ENCODE measurements at places on chromosomes 13 and 19.
A peak's percentile ranks its signal among the peaks of the same experiment; 100 is the strongest.

GRCh38 chr19:15443838-15444237 is 5.9 kb downstream of the WIZ start:
- no peak for DNase-seq

DNA sequence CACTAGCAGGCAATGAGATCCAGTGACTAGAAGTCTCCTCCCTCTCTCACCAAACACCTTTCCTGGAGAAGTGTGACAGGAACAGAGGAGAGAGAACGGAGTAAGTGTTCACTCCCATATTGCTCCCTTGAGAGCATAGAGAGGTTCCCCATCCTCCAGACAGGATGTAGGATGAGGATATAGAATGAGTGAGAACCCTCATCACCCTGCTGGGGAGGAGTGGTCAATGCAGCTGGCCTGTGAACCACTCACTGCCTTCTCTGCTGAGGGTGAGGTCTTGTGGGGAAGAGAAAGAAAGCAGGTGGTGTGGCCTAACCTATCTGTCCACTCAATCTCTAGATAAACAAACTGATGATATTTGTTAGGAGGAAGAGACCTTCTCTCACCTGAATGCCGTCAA is 386.6 kb downstream of the PCDH20 start:
- DNase-seq, result no peak

DNA sequence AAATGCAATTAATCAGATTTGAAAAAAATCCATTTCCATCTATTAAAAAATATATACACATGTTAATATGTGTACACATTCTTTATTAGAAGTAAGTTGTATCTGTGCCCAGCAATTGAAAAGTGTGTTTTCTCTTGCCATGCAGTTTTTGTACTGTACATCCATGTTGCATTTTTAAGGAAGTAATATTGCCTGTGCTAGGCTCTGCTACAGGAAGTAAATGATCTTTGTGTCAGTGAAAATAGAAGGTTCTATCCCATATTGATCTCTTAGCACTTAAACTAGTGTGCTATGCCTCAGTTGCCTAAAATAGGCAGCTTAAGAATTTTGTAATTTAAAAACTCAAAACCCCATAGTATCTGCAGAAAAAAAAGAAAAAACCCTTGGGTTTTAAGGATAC is 122.5 kb downstream of the CDK8 start:
- DNase-seq, result no peak

GRCh38 chr19:21848706-21849105 is 12.7 kb upstream of the ZNF43 start:
- no peak for DNase-seq

DNA sequence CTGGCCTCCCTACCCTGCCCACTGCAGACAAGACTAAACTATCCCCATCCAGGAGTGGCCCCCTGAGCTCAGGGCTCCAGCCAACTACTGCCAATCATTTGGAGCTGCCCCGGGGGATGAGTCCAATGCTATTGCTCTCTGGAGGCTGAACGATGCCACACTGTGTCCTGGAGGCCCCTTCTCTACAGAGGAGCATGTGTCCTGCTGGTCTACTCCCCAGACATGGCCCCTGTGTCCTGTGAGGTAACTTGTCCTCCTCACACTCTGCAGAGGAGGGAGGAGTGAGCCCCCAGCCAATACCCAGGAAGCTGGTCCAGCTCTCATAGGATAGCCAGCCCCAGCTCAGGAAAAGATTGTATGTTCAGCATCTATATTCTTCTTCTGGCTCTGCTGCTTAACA is 159.1 kb upstream of the GPR12 start:
- DNase-seq, result no peak

- DNase-seq, result no peak
These were observed 320.3 kb downstream of the ATP8A2 start for GRCh38 chr13:25692099-25692498.

DNA sequence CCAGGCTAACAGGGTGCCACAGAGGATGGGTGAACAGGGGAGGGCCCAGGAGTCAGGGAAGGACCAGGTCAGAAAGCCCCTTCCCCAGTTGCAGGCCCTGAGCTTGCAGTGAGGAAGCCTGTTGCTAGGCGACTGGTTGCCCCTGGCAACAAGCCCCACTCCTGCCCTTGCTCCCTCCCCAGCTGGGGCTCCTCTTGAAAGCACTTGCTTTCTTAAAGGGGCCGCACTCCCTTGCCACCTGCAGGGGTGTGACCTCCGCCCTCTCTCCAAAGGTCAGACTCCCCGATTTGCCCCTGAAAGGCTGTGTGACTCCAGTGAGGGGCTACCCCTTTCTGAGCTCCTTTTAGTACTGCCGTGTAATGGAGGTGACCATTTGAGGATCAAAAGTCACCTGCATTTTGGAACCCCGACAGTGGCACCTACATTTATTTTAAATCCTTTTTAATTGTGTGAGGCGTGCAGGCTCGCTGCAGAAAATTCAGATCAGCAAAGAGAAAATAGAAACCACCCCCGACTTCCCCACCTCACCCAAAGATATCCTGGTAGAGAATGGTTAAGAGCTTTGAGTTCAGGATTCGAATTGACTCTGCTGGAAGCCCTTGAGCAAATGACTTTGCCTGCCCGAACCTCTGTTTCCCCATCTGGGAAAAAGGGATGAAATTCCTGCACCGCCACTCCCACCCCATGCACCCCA is 4.8 kb downstream of the FCHO1 start:
- DNase-seq, result peak; percentile 26

GRCh38 chr13:39783051-39783450 is 127.6 kb downstream of the COG6 start:
- no peak for DNase-seq

DNA sequence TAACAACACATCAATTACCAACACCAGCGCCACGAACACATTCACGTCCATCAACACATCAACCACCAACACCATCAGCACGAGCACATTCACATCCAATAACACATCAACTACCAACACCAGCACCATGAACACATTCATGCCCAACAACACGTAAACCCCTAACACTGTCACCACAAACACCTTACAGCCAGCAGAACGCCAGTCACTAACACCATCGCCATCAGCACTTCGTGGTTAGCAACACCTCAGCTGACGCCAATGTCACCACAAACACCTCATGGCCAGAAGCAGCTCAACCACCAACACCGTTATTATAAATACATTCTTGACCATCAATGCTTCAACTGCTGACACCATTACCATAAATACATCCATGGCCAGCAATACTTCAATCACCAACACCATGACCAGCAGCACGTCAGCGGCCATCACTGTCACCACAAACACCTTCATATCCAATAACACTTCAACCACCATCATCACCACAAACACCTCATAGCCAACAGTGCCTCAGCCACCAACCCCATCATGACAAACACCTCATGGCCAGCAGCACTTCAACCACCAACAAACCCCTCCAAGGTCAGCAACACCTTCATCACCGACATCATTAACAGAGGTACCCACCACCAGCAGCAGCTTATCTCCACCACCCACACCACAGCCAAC is 9.4 kb downstream of the FCER2 start:
- peak; percentile 27 for DNase-seq

GRCh38 chr19:43534816-43535761 is 2.1 kb downstream of the ZNF575 start:
- DNase-seq, result peak; percentile 18

- no peak for DNase-seq
These were observed 4.6 kb downstream of the SIX5 start for GRCh38 chr19:45764475-45764874.

DNA sequence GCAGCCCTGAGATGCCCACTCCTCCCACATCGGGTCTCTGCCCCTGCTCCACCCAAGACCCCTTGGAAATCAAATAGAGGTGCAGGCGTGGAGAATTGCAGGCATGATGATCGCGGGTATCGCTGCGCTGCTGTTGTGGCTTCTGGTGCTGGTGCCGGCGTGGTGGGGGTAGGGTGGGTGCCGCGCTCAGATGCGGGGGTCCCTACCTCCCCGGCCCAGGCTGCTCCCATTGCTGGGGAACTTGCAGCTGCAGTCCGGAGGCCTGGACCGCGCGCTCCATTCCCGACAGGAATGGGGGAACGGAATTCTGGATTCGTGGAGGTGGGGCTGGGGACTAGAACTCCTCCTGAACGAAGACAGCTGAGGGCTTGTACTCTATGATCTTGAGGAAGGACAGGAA is 20.4 kb downstream of the CYP2F1 start:
- no peak for DNase-seq

DNA sequence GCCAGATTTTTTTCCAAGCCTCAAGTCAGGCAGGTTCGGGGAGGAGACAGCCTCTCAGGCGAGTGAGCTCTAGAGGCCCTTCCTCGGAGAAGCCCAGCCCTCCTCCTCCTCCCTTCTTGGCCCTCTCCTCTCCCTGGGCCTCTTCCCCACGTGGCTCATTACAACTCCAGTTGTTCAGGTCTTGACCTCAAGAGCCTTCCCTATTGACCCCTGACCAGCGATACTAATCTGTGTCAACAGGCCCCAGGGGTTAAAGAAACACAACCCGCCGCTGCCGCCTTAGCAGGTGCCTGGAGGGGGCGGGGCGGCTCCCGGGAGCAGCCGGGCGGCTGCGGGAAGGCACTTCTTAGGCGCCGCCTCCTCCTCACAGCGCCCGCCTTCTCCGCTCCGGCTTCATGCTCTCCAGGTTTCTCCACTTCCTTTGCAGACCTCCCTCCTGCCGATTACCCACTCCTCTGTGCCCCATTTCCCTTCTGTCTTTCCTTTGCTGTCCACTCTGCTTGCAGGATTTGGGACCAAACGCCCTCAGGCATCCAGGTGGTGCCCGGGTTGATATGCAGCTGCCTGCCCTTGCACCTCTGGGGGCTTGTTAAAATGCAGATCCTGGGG is 51.0 kb downstream of the LYL1 start:
- no peak for DNase-seq

- DNase-seq, result no peak
These were observed 129.3 kb downstream of the ENOX1 start for GRCh38 chr13:43657485-43657884.

DNA sequence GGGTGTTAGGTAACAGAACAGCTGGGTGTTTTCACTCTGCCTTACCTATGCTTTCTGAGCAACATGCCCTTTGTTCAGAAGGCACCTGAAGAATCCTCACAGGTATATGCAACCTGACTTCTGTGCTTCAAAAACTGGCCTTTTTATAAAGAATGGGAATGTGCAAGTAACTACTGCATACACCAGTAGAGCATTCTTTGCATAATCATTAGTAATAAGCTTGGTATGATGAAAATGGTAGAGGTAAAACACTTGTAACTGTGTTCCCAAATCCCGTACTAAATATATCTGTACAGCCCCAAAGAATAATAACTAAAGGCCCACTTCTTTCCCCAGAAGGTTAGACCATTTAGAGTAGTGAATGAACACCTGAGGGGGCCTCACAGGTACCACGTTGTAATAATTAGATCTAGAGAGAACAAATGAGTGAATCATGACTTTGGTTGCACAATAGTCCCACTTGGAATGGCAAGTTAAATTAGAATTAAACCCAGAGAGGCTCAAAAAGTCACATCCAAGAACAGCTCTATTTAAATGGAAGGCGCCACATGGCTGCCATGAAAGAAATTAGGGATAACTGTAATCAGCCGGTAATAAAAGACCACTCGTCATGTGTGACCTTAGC is 413.9 kb downstream of the KLF12 start:
- DNase-seq, result no peak

DNA sequence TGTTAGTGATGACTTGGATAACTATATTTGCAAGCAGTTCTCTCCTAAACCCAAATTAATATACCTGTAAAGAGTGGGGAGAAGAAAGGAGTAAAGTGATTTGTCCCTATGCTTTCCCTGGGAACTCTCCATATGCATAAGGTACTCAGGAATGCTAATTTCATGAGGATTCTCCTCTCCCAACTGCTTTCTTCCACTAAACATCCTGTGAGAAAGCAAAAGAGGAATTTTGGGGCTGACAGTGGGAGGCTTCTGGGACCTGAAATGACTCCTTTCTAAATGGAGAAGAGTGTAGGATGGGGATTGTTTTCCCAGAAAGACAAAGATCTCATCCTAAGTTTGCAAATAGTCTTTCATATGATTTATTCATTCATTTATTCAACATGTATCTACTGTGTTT is 250.5 kb downstream of the TDRD3 start:
- no peak for DNase-seq

DNA sequence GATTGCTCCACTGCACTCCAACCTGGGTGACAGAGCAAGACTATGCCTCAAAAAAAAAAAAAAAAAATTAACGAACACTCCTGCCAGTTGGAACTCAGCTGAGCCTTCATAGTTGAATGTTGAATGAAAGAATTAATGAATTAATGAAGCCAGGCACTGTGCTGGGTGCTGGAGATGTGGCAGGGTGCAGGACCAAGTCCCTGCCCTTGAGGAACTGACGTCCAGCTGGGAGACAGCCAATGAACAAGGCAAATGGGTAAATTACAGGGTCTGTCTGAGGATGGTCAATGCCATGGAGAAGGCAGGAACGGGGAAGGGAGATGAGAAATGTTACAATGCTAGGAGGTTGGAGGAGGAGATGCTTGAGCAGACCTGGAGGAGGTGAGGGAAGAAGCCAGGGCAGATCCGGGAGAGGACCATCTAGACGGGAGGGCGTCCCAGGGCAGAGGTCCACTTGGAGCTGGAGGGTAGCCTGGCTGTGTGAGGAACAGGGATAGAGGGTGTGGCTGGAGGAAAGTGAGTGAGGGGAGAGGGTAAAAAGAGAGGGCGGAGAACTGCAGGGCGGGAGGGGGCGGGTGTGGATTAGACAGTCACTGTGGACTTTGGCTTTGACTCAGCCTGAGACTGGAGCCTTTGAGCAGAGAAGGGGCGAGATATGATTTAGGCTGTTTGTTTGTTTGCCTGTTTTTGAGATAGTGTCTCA is 16.8 kb upstream of the IGSF23 start:
- DNase-seq, result no peak

DNA sequence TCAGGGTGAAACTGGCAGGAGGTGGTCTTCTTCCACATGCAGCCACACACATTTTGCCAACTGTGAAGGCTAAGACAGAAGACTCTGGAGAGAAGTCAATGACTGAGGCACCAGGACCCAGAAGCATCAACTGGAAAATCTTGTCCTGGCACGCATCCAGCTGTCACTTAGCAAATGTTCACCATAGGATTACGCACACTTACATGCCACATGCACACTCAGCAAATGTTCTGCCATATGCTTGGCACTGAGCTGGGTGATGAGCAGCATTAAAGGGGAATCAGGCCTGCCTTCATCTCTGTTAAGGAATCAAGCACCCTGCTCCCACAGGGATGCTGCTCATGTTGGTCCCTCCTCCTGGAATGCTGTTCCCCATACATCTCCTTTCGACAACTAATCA is 5.1 kb downstream of the ZNF599 start:
- no peak for DNase-seq

DNA sequence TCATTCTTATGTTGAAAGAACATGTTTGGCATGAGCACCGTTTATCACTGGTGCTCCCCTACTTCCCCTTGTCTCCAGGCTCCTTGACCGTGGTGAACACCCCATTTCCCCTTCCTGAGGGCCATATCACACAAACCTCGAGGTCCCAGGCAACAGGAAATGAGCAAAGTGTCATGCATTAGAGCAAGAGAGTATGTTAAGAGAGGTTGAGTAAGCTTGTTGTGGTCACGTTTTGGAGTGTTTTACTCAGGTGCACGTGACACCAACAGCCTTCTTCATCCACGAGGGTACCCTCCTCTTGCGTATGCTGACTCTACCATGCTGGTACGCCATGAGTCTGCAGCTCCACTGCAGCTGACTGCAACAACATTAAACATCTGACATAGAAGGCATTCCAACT is 482.2 kb upstream of the NBEA start:
- no peak for DNase-seq

- DNase-seq, result no peak
These were observed 420.4 kb downstream of the NDFIP2 start for GRCh38 chr13:79901336-79901735.

All from activated naive CD4-positive, alpha-beta T cell treated with Interleukin-2 at 50 U/mL for 16 hours (primary cell).